Immature natural killer cell (primary cell): ENCODE measurements at places on chromosomes 6 and 20. TPM values are rescaled to one million over a fixed set of nuclear protein-coding genes. Genes with fewer than 3 reads are reported as not detected.

DNA sequence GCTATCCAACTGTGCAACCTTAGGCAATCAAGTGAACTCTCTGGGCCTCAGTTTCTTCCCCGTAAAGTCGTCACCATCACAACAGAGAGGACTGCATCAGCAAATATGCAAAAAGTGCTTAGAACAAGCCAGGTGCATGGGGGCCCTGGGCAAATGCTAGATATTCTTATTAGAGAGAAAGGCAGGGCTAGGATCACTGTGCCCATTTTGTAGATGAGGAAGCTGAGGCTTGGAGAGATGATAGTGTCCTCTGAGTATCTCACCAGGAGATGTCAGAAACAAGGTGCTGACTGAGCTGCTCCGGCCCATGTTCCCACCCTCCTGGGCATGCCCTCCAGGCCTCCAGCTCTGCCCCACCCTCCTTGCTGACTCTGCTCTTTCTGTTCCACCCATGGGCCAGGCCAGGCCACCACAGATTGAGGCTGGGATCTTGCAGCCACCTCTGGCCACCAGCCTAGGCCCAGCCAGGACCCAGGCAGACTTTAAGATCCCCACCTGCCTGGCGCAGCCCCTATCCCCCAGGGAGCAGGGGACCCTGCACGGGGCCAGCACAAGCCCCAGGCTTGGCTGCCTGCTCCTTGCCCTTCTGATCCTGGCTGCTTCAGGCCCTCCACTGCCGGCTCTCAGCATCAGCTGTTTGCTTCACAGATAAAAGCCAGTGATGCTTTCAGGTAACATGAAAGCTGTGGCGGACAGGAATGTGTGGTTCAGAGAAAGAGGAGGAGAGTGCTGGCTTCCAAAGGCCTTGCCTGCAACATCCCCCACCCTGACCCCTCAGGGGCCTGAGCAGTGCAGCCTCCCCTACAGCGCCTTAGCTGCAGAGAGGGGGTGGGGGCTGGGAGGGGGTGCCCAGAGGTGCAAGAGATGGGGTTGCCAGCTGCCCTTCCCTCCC lies 47.6 kb downstream of the GRM4 start:
- H3K36me3 ChIP-seq, result no peaks in the 10 kb centered on the region
- no peak for DNase-seq
- no peak overlapping the region for H3K4me3 ChIP-seq

- no peak for DNase-seq
- no peaks in the 10 kb centered on the region for H3K36me3 ChIP-seq
- H3K27ac ChIP-seq, result no peak overlapping the region
- no peak overlapping the region for H3K4me3 ChIP-seq
Observed at GRCh38 chr6:98777762-98778161, 56.6 kb upstream of the POU3F2 start.

DNA sequence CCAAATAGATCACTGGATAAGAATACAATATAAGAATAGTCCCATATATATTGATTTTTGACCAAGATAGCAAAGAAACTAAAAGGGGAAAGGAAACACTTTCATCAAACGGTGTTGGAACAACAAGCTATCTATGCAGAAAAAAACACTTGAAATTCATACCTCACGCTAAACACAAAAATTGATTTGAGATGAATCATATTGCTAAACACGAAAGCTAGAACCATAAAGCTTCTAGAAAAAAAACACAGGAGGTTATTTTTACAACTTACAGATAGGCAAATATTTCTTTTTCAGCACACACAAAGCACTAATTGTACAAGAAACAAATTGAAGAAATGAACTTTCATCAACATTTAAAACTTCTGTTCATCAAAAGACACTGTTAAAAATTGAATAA lies 36.7 kb upstream of the TMEM14A start:
- no peaks in the 10 kb centered on the region for H3K36me3 ChIP-seq
- H3K4me3 ChIP-seq, result no peak overlapping the region
- no peaks in the 10 kb centered on the region for H3K27me3 ChIP-seq
- no peaks in the 10 kb centered on the region for H3K4me1 ChIP-seq
- no peak overlapping the region for H3K27ac ChIP-seq

DNA sequence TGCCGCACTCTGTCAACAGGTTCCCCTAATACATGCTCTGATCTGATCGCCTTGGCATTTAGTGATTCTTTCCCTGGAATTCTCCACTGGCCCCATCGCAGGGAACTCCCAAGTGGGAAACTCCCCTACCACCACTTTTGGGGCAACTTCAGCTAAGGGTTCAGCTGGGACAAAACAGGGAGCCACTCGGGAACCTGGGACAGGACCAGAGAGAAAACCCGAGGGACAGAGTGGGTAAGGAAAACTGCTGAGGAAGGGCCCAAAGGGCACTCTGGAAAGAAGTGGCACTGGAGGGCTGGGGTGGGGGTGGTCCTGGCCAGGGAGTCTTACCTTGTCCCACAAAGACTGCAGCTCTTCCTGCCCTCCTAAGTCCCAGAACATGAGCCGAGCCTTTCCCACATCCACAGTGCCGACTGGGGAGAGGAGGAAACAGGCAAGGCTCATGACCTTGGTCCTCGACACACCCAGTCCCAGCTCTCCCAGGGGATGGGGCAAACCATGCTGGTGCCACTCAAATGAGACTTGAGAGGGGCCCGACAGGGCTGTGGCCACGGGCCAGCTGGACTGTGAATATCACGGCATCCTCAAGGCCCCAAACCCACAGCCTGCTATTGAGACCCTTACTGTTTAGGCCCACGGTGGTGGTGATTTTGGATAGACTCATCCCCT lies 1.6 kb downstream of the ARFRP1 start:
- H3K36me3 ChIP-seq, result peaks cover 9% of the 10 kb centered on the region
- peak overlapping the region; percentile 86 for H3K4me3 ChIP-seq
- H3K4me1 ChIP-seq, result peaks cover 38% of the 10 kb centered on the region
- DNase-seq, result no peak

- H3K4me3 ChIP-seq, result no peak overlapping the region
- no peaks in the 10 kb centered on the region for H3K4me1 ChIP-seq
- no peak overlapping the region for H3K27ac ChIP-seq
- no peak for DNase-seq
- no peaks in the 10 kb centered on the region for H3K36me3 ChIP-seq
- H3K27me3 ChIP-seq, result peaks cover 3% of the 10 kb centered on the region
Observed at GRCh38 chr6:3608159-3608558, 143.4 kb downstream of the PXDC1 start.

DNA sequence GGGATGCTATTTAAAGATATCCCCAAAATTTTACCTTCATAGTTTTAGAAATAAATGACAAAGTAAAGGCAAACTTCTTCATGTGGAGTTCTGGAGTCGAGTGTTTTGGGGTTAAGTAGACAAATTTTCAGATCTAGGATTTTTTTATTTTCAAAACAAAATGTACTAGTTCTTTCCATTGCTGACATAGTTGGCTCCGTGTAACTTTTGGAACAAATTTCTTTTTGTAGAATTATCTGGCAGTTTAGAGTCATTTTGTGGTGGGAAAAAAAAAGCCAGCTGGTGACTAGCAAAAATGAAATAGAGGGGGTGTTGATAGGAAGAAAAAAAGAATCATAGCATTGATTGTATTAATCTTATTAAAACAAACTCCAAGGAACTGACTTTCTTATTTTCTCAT lies 131.6 kb upstream of the TCF21 start:
- H3K4me3 ChIP-seq, result no peak overlapping the region
- no peaks in the 10 kb centered on the region for H3K36me3 ChIP-seq
- no peak for DNase-seq

DNA sequence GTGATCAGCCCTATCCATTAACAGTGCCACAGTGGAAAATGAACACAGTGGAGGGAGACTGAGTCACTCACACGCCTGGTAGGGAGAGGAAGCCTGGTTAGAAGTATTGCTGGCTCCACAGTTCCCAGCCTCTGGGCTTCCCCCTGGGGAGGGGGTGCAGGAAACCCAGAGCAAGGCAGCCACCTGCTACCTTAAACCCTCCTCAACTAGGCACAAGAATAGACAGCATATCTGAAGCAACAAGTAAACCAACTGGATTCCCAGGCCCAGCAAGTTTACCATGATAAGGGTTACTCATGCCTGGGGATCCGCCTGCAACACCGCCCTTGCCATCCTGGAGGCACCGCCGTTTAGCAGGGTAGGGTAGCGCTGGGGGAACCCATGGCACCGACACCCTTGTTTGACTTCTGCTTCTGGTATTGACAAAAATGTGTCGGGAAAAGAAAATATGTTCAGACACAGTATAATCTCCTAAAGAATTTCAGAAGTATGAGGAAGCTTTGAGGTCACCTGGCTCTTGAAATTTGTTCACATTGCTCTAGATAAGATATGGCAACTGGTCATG lies 38.3 kb downstream of the SLC22A23 start:
- no peaks in the 10 kb centered on the region for H3K4me1 ChIP-seq
- H3K36me3 ChIP-seq, result no peaks in the 10 kb centered on the region
- DNase-seq, result no peak
- H3K27me3 ChIP-seq, result peaks cover 3% of the 10 kb centered on the region
- H3K4me3 ChIP-seq, result no peak overlapping the region

PGM3 gene
- polyA plus RNA-seq, result 8.3 TPM

TRIM38 gene
- polyA plus RNA-seq, result 3.6 TPM

TRIM31 gene
- not detected for polyA plus RNA-seq

IMPG1 gene
- not detected for polyA plus RNA-seq

TMEM14B gene
- 183 TPM for polyA plus RNA-seq

ADGRF5 gene
- polyA plus RNA-seq, result not detected
